CD4-positive, alpha-beta T cell treated with Interleukin-12 subunit alpha and Interleukin-12 subunit beta, for 1 hour (primary cell): ENCODE measurements at places on chromosomes 5 and 9.

DNA sequence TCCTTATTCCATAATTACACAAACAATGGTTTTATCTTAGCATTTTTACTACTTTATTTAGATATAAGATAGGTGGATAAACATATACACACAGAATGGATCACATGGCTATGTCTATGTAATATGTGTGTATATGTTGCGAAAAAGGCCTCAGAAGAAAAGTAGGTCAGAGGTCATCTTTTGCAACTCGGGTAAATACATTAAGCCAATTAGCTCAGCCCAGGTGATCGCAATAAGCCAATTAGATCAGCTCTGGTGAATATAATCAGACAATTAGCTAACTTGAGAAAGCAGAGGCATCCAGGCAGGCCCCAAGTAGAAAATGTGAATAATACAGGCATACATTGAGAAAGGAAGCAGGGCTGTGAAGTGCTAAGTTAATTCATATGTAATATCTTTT, 24.3 kb downstream of the SLCO4C1 start:
- DNase-seq, result no peak

- DNase-seq, result peak; percentile 52
Measured at GRCh38 chr5:151214614-151215545, 9.0 kb downstream of the CCDC69 start.

GRCh38 chr5:168529374-168530234, 499 bp downstream of the FBLL1 start:
- no peak for DNase-seq

DNA sequence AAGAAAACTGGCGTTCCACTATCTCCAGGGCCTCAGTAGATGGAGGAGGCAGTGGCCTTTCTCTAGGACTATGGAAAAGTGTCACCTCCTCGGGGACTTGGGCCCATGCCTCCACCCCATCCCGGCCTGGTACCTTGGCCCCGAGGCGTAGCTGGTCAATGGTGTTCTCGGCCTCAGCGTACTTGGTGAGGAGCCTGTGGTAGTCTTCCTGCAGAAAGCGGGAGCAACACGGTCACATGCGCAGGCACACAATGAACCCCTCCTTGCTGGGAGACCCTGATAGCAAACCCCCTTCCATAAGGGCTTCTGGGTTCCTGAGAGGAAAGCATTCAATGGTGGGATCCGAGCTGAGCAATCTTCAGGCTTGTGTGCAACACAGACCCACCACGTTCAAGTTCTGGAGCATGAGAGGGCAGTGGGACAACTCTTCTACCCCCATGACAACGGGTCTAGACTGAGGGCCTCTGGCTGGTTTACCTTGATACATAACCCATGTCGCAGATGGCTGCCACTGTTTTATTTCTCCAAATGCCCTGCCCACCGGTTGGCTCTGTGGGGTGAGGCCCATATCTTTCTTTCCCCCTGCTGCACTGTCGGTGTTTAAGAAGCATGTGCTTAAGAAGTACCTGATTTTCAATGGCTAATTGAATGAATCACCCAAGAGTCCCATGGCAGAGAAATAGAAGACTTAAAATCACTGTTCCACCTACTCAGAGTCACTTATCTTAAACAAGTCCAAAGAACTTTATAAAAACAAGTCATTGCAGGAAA, 13.6 kb downstream of the AKNA start:
- DNase-seq, result no peak

DNA sequence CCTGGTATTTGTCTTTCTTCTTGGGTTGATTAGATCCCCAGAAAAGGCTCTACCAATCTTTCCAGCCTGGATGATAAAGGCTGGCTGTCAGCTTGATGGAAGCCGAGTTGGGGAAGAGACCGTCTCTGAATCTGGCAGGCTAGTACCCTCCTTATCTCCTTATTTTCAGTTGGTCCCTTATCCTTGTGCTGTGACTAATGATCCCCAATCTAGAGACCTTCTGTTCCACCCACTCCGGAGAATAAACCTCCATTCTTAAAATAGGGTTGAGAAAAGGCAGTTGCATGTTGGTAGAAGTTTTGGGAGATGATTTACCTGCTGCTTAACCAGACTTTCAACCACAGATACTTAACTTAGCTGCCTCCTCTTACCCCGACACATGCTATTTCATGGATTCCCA, 52.3 kb downstream of the PRKACG start:
- no peak for DNase-seq

- DNase-seq, result no peak
Measured at GRCh38 chr9:132383462-132383883, 23.2 kb downstream of the TTF1 start.
